Spinal cord (tissue), 10 donors: ENCODE measurements at places on chromosomes 4 and X. TPM values are rescaled to one million over a fixed set of nuclear protein-coding genes. Genes with fewer than 3 reads are reported as not detected.

DNA sequence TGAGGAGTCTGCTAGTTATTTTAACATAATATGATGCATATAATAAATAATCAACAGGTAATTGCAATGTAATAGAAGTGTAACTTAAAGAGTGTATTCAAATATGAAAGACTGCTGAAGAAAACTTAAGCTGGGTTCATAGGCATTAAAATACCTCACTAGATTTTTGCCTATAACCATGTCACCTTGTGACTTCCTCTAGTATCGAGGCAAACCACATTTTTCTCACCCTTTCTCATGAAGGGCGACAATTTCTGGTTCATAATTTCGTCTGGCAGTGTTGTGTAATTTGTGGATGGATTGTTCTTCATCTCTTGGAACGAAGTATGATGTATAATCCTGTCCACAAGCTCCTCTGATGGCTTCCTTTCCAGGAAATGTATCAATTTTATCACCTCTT lies 16.0 kb downstream of the SULT1E1 start:
- H3K4me1 ChIP-seq, result no peaks in the 10 kb centered on the region
- no peak for DNase-seq
- no peak overlapping the region for H3K4me3 ChIP-seq
- H3K27me3 ChIP-seq, result no peaks in the 10 kb centered on the region

RHOXF2 gene
- not detected for total RNA-seq

MAGEA6 gene
- not detected for total RNA-seq

TBX22 gene
- total RNA-seq, result 0.06 TPM

- H3K27me3 ChIP-seq, result no peaks in the 10 kb centered on the region
- H3K27ac ChIP-seq, result no peak overlapping the region
- no peaks in the 10 kb centered on the region for H3K4me1 ChIP-seq
- no peak overlapping the region for H3K4me3 ChIP-seq
- peak; percentile 72 for DNase-seq
Measured at GRCh38 chr4:131091896-131092295, 1995.9 kb downstream of the C4orf33 start.

GRCh38 chr4:81898862-81899504 lies 427.3 kb upstream of the RASGEF1B start:
- H3K27ac ChIP-seq, result no peak overlapping the region
- H3K4me1 ChIP-seq, result peaks cover 5% of the 10 kb centered on the region

DNA sequence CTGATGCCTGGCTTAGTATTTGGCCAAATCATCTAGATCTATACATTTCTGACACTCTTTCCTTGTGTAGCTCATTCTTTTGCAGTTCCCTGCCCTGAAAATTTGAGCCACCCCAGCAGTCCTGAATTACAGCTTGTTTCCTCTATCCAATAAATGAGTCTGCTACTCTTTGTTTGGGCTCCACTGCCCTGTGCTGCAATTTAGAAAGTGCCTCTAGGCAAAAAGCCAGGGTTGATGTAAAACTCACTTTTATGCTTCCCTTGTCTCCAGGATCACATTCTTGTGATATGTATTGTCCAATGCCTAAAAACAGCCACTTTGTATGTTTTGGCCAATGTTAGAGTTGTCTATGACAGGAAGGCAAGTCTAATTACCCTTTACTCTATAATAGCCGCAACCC lies 101.7 kb upstream of the MAP3K15 start:
- no peak for DNase-seq
- peaks cover 4% of the 10 kb centered on the region for H3K4me1 ChIP-seq
- no peaks in the 10 kb centered on the region for H3K27me3 ChIP-seq

TCEAL2 gene
- total RNA-seq, result 17.8 TPM

SYP gene
- total RNA-seq, result 83.5 TPM
